ENCODE measurements at places on chromosomes 2 and 18.

DNA sequence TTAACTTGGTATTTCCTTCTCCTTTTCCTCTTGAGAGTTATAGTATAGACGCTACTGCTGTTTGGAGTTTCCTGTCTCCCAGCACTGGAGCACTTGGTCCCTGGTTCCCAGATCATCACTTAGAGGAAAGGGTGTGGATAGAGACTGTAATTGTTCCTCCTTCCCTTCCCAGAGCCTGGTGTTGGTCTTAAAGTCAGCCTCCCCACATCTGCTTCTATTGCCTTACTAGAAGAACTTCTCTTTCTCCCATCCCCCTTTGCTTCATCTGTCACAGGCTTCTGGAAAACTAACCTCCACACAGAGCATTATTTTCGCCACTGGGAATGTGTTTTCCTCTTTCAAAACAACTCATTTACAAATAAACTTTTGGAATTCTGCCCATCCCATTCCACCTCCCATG, 131.0 kb downstream of the CCDC85A start:
- DNase-seq: no peak

DNA sequence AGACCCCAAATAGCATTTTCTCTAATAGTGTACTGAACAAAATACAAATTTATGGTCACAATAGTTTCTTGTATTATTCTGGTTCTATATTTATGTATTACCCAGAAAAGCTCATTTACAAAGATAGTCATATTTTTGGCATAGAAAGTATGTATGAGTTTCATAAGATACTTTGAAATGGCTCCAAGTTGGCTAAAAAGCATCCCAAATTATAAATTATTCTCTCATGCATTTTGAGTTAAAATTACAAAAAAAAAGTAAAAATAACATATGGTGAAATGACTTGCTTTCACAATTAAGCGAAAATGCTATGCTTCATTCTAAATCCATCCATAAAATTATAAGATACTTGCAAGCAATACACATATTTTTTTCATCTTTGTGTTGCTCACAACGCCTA, 530.7 kb downstream of the ZNF804A start:
- DNase-seq: no peak

DNA sequence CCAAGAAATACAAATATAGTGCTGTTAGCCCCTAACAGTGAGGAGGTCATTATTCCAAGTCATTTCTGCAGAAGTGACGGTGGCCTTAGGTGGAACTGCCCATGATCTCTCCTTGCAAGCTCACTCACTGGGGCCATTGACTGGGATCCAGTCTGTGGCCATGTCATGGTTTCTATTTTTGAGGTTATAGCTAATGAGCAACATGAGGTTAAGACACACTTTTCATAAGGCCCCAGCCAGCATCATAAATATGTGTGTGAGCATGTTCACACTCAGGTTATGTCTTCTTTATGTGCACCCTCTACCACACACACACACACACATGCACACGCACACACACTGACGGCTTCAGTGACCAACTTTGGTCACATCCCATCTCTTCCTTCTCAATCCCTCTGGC, 484 bp downstream of the AFF3 start:
- no peak for DNase-seq

- DNase-seq: no peak
These were observed 342.8 kb downstream of the DYSF start for GRCh38 chr2:71796174-71796593.

DNA sequence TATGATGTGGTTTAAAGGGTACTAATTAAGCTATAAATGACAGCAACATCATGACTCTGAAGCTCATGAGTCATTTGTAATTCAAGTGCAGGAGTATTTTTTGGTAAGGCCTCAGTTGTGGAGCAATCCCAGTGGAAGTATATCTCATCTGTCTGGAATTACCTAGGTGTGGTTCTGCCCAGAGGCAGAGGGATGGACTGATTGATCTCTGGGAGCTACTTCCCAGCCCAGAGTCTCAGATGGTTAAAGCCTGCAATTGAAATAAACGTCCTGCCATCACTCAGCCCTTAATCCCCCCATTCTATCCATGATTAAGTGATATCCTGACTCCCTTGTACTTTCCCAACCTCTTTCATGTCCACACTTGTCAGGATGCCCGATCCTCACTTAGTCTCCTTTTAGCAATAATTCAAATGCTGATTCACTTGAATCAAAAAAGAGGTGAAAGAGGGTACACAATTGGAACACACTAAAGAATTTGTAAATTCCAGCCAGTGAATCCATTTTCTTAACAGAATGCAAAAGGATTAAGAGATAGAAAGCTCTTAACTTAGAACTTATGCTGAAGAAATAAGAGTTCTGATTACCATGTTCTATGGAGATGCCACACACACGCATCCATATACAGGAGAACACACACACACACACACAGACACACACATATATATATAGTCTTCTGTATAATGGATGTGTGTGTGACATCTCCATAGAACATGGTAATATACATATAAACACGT, 664.4 kb downstream of the NYAP2 start:
- DNase-seq: no peak

DNA sequence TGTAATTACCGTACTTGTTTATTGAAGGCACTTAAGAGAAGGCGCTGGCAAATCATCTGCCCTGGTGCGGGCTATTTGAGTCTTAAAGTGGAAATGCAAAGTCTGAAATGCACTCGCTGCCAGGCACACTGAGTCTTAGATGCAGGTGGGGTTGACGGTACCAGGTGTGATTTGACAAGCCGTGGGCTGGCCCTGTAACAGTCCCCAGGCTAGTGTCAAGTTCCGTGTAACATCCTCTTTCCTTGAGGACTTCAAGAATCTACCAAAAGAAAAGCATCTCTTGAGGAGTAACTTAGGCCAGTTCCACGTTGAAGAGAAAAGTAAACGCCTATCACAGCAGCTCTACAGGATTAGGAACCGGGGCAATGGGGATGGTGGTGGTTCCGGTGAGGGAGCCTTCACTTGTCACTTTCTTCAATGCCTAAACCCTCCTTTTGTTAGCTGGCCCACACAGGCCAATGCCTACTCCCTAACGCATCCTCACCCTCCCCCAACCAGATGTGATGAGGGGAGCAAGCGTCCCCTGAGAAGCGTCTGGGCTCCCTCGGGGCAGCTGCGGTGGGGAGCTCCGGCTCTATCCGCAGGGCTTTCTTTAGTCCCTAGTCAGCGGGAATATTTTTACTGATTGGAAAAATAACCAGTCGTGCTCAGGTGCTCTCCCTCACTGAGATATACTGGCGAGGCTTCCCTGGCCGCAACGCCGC, 1.5 kb upstream of the UGP2 start:
- peak; percentile 35 for DNase-seq

Data from GM13976 (cell line).